Left colon (tissue), 2 donors: ENCODE measurements at places on chromosomes 3 and 15.

- peak; percentile 68 for DNase-seq
Observed at GRCh38 chr15:74127255-74127953, 3.0 kb upstream of the ISLR2 start.

GRCh38 chr3:155390351-155390750 lies 96.9 kb upstream of the STRIT1 start:
- DNase-seq, result no peak

- no peak for DNase-seq
Observed at GRCh38 chr15:59306520-59307164, 66.0 kb downstream of the MYO1E start.

DNA sequence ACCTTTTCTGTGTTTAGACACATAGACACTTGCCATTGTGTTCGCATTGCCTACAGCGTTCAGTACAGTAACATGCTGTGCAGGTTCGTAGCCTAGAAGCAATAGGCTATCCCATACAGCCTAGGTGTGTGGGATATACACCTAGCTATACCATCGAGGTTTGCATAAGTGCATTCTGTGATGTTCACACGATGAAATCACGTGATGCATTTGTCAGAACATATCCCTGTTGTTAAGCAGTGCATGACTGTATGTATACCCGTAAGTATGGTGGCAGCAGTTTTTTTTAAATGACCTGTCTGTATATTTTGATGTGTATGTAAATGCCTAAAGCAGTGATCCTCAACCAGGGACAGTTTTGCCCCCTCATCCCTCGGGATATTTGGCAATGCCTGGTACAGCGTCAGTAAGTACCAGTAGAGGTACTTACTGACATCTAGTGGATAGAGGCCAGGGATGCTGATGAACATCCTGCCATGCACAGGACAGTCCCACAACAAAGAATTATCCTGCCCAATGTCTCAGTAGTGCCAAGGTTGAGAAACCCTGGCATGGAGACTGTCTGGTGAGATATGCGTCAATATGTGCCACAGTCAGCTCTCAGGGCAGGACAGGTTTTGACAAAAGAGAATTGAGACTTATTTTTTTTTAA lies 129.1 kb downstream of the HCN4 start:
- DNase-seq, result no peak

- peak; percentile 86 for DNase-seq
Observed at GRCh38 chr3:127815641-127816605, 6.4 kb downstream of the MGLL start.
